ENCODE measurements at places on chromosomes 4 and X.

GRCh38 chr4:137934911-137935310 lies 307.2 kb downstream of the SLC7A11 start:
- DNase-seq = no peak

GRCh38 chr4:52932591-52933470 lies 70.7 kb downstream of the RASL11B start:
- DNase-seq = no peak

- DNase-seq = no peak
These were observed 231.1 kb upstream of the ARHGAP24 start for GRCh38 chr4:85243857-85244256.

GRCh38 chr4:85419103-85419502 lies 55.8 kb upstream of the ARHGAP24 start:
- no peak for DNase-seq

- DNase-seq = no peak
These were observed 77.6 kb downstream of the RASL11B start for GRCh38 chr4:52939739-52940138.

DNA sequence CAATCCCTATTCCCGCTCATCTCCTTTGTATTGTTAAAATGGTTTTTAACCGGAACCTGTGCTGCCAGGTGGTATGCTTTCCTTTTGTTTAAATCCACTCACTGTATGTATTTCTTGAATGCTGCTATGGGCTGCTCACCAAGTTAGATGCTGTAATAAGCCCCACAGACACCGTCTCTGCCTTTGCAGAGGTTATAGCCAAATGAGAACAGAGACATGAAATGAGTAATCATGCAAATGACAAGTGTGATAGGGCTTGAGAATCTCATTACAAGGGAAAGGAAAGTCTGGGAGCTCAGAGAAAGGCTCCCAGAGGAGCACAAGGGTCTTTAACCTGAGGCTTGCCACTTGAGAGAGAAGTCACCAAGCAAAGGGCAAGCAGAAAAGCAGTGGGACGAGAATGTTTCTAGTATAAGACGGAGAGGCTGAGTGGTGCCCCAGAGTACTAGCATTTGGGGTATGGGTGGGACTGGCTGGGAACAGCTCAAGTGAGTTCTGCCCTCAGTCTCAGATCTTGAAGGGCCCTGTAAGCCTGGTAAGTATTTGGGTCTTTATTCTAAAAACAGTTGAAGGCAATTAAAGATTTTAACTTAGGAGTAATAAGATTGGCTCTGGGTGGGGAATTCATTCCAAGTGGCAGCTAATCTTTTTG lies 110.8 kb upstream of the H2AZ1 start:
- DNase-seq = no peak

DNA sequence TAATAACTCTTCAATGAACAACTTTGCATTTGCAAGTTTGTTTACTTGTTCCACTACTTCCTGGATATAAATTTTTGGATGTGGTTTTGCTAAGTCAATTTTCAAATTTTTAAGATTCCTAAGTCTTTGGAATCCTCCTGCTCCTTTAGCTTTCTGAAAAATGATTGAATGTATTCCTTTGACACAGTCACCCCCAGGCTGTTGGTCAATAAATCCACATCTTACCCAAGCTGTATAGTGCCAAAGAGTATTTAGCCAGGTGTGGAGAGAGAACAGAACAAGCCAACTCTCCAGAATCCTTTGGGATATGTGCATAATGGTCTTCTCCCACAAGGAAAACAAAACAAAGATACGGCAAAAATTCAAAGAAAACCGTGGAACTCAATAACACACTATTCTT lies 56.9 kb upstream of the INTU start:
- no peak for DNase-seq

DNA sequence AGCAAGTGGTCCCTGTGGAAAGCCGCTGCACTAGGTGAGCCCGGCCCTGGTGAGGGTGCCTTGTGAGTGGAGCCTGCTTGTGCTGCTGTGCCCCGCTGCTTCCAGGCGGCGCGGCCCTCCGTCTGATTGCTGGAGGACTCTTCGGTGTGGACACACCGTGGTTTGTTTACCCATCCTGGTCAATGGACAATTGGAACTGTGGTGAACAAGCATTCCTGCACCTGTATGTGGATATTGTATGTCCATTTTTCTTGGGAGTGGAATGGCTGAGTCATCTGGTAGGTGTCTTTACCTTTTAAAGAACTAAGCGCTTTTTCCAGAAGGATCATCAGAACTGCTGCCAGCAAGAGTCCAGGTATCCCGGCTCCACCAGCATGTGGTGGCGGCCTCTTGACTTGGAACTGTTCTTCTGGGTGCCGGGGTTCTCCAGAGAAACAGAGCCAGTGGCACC lies 15.6 kb downstream of the MAEA start:
- DNase-seq = no peak

DNA sequence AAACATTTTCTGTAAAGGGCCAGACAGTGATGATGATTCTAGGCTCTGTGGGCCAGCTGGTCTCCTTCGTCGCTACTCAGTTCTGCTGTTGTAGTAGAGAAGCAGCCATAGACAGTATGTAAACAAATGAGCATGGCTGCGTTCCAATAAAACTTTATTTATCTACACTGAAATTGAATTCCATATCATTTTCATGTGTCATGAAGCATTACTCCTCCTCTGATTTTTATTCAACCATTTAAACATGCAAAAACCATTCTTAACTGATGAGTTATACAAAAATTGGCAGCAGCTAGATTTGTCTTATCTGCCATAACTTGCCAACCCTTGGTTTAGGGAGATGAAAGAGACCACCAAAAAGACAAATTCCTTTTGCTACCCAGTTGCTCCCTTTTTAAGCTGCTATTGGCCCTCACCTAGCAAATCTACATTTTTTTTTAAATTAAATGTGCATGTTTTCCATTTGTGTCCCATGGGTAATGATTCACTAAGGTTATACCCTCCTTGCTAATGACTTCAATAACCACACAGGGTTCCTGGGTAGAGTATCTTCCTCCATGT lies 309.9 kb downstream of the DHX15 start:
- no peak for DNase-seq

- no peak for DNase-seq
These were observed 116.6 kb downstream of the CPZ start for GRCh38 chr4:8709050-8709728.

DNA sequence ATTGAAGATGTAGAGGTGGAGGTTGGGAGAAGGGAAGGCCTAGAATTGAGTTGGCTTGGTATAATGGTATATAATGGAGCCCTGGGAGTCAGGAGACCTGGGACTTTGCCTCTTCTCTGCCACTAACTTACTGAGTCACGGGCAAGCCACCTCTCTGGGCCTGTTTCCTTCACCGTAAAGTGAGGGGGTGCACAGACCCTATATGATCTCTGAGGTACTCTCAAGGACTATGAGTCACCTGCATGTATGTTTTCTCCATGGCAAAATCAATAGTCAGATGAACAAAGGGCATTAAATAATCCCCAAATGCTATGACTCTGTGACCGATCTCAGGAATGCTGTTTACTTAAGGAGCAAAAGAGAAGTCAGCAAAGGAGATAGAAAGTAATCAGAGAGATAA lies 5.1 kb downstream of the P2RY4 start:
- DNase-seq = no peak

- no peak for DNase-seq
These were observed 13.3 kb downstream of the LRRC66 start for GRCh38 chr4:52006887-52007286.

- DNase-seq = no peak
These were observed 715.4 kb upstream of the HS3ST1 start for GRCh38 chr4:12144051-12144450.

GRCh38 chr4:73646117-73646516 lies 25.9 kb upstream of the RASSF6 start:
- no peak for DNase-seq

- DNase-seq = no peak
These were observed 15.7 kb downstream of the ADH1A start for GRCh38 chr4:99275050-99275449.

- DNase-seq = no peak
These were observed 17.7 kb downstream of the IQSEC2 start for GRCh38 chrX:53263597-53264094.

DNA sequence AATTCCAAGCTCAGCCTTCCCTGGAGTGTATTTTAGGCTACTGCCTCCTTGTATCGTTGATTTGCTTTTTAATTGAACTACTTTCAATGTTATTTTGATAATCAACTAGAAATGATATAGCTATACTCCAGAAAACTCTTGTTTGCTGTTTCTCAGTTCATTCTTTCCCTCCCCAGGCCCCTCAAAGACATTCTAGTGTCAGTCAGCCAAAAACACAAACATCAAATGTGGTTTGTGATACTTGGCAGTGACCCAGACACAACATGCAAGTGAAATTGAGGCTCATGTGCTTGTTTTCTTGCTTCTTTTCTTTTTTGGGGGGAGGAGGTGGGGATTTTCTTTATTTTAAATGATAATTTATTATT lies 7.6 kb downstream of the FAT4 start:
- peak; percentile 63 for DNase-seq

- DNase-seq = peak; percentile 87
These were observed at the start of gene PARM1 for GRCh38 chr4:74932832-74933561. Gene PARM1 (plus strand): TSS chr4:74933116. CDS start chr4:74933328, 212 bp downstream.

DNA sequence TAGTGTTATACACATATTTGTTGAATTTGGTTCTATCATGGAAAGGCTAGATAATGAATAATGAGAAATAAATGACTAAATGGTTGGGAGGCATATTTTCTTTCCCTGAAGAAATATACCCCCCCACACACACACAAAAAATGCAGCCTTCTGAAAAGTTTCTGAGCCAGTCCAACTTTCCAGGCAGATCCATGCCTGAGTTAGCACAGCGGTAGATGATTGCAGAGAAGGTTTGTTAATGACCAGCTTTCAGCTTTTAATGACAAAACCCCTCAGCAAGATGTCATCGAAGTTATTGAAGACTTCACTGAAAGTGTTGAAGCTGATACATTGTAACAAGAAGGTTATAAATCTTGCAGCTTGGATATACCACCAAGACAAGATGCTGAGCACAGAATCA lies 61.4 kb downstream of the GBA3 start:
- DNase-seq = no peak

DNA sequence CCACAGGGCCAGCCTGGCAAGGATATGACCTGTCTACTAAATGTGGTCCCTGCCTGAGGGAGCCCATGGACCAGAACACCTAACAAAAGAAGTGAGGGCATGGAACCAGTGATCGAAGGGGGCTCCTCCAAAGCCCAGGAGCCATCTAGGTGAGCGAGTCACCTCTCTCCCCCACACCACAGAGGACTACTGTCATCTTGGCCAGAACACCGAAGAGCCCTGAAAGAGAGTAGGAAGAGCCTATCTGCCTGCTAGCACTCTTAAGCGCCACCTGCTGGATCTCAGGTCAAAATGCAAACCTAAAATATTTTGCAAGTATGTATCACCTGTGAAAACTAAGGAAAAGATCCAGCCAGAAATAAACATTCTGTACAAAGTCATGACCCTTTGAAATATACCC lies 137.9 kb upstream of the ZXDB start:
- DNase-seq = no peak

DNA sequence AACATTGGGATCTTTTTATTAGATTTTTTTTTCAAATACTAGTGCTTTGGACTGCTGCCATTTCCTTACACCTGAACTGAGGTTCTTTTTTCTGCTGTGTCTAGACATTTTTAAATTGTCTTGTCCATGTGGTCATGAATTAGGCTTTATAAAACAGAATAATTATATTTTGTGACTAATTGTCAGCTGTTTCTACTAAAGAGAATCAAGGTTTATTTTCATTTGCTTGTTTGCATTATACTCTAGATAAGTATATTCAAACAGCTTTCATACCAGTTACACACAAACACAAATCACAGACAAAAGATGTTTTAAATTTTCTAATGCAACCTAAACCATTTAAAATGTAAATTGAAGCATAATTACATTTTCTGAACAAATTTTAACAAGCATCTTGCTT lies 194.7 kb downstream of the GALNTL6 start:
- DNase-seq = no peak

GRCh38 chr4:112908511-112908910 lies 140.9 kb upstream of the ANK2 start:
- no peak for DNase-seq

DNA sequence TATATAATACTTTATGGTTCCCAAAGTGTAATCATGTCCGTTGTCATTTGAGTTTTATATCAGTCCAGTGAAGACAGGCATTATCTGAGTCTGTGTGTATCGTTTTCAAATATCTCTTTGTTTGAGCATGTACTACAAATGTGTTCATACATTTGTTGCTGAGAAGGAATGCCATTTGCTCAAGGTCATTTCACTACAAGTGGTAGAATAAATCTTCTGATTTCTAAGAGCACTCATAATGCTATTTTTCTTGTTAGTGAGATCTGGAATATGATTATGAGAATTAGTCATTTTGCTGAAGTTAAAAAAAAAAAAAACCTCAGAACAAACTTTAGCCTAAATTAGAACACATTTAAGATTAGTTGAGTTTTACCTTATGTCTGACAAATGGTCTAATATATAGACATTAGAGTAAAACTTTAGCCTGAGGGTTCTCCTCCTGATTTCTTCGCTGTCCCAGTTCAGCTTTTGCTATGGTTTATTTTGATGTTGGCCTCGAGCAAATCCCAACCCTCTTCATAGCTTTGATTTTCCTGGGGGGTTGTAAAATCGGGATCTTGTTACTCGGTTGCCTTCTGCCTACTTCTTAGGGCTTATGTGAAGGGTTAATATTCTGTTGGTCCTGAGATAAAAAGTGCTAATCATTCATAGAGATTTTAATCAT lies 87.1 kb downstream of the TMEM131L start:
- no peak for DNase-seq

- no peak for DNase-seq
These were observed 39.2 kb downstream of the MAP7D3 start for GRCh38 chrX:136211766-136212556.

DNA sequence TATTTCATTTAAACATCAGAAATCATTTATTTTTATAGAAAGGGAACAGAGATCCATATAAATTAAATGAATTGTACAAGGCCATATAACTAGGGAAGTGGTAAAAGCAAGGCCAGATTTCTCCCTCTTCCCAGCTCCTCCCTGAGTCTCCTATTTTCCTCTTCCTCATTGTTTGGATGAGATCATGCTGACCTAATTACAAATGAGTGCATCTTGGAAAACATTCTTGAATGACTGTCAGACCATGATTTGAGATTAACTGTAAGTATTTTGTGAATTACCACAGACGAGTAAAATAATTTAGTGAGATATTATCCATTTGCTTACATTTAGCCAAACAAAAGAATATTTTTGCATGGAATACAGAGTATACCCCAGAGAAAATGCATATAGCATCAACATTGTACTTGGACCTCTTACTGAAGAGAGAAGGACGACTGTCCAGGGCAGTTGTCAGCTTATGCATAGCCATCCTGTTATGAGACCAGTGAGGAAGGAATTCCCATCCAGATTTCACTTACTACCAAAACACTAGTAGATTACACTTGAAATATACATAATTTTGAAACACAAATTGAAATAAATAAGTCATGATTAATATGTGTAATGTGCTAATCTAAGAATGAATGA lies 47.3 kb downstream of the SLAIN2 start:
- DNase-seq = peak; percentile 13

DNA sequence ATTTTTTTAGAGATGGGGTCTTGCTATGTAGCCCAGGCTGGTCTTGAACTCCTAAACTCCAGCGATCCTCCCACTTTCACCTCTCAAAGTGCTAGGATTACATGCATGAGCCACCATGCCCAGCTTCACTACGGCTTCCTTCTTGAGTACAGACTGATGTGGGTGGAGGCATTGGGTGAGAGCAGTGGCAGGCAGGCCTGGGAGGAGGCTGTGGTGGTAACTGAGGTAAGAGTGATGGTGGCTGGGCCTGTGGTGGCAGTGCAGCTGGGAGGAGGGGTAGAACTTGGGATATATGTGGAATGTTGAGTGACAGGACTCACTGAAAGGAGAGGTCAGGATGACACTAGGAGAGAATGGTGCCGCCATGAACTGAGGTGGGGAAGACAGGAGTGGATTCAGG lies 80.9 kb downstream of the MED28 start:
- DNase-seq = no peak

- DNase-seq = no peak
These were observed 104.5 kb downstream of the IRF2 start for GRCh38 chr4:184369871-184370270.

Data from globus pallidus (tissue), 1 donor.